Suprapubic skin (tissue), 4 donors: ENCODE measurements at places on chromosomes 11 and 22. TPM values are rescaled to one million over a fixed set of nuclear protein-coding genes. Genes with fewer than 3 reads are reported as not detected.

DNA sequence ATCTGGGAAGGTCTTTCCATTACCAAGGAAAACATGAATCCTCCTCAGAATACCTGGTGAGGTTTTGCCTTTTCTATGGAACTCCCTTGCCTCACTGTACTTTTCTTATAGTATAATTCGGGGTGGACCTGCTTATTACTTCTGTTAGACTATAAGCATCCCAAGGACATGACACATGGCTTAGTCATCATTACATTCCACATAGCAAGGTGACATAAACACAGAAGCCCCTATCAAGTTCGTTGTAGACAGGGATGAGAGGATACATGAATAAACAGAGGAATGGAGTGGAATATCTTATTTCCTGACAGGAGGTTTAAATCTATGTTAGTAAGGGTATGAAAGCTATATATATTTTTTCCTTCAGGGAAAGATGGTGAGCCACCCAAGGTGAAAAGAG, 532.2 kb upstream of the CCDC90B start:
- H3K27ac ChIP-seq: no peak overlapping the region
- H3K4me1 ChIP-seq: no peaks in the 10 kb centered on the region
- H3K4me3 ChIP-seq: no peak overlapping the region
- DNase-seq: no peak
- no peaks in the 10 kb centered on the region for H3K27me3 ChIP-seq

DNA sequence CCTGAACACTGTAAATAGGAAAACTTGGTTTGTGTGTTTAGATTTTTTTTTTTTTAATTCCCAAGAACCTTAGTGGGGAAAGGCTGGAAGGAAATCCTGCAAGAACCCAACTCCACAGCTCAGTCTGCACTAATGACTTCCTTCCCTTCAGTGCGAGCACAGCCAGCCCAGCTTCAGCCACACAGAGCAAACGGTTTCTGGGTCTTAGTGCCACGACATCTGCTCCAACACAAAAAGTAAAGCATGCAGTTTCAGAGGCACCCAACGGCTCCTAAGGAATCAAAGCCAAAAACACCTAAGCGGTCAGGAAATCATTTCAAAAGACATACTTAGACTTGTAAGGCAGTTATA, 236.1 kb downstream of the TTC28 start:
- H3K4me1 ChIP-seq: peaks cover 29% of the 10 kb centered on the region
- H3K27me3 ChIP-seq: no peaks in the 10 kb centered on the region
- peak overlapping the region; percentile 79 for H3K27ac ChIP-seq
- no peaks in the 10 kb centered on the region for H3K36me3 ChIP-seq

The CD3D gene
- not detected for total RNA-seq

DNA sequence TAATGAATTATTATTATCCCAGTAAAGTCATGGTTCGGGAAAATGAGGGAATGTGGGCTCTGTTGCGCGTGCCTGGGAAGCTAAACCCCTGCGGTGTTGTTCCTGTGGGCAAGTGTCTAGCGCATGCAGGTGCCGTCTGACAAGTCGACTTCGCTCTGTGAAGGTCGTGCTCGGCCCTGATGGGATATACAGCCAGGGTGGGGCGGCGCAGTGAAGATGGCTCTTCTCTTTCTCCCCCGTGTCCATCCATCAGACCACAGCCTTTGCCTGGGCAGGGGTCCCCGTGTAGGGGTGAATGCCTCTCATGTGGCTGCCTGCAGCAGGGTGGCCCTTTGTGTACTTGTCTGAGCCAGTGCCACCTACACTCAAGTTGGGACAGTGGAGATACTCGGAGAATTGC, 12.8 kb upstream of the TRMU start:
- H3K4me1 ChIP-seq: no peaks in the 10 kb centered on the region
- DNase-seq: no peak
- H3K36me3 ChIP-seq: no peaks in the 10 kb centered on the region
- H3K4me3 ChIP-seq: no peak overlapping the region
- no peaks in the 10 kb centered on the region for H3K27me3 ChIP-seq

The HEPHL1 gene
- 2.6 TPM for total RNA-seq

- no peaks in the 10 kb centered on the region for H3K4me1 ChIP-seq
- DNase-seq: no peak
- H3K27ac ChIP-seq: no peak overlapping the region
- peaks cover 54% of the 10 kb centered on the region for H3K27me3 ChIP-seq
- no peaks in the 10 kb centered on the region for H3K36me3 ChIP-seq
Measured at GRCh38 chr22:48975886-48976285, 851.8 kb downstream of the BRD1 start.

- no peak for DNase-seq
- H3K27me3 ChIP-seq: peaks cover 39% of the 10 kb centered on the region
- no peak overlapping the region for H3K27ac ChIP-seq
- no peaks in the 10 kb centered on the region for H3K36me3 ChIP-seq
- H3K4me3 ChIP-seq: no peak overlapping the region
Measured at GRCh38 chr22:42461511-42461910, 29.3 kb upstream of the NFAM1 start.

DNA sequence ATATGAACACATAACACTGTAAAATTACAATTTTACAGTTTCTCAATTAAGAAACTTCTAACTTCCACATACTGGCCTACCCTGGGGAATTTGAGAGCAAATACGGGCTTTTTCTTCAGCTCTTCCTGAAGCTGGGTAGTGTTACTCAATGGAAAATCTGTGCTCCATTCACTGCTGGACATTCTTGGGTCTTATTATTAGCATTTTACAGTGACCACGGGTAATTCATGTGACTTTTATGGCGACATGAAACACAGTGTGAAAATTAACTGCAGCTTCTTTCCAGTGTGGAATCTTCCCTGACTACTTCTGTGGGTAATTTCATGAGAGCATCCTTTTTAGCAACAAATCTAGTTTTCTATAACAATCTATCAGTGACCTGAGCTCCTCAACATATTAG, 423.7 kb upstream of the ANO5 start:
- no peaks in the 10 kb centered on the region for H3K27me3 ChIP-seq
- H3K27ac ChIP-seq: no peak overlapping the region
- H3K36me3 ChIP-seq: no peaks in the 10 kb centered on the region
- H3K4me1 ChIP-seq: no peaks in the 10 kb centered on the region

The RIBC2 gene
- not detected for total RNA-seq

GRCh38 chr22:41857155-41857859, 24.4 kb downstream of the SREBF2 start:
- no peaks in the 10 kb centered on the region for H3K36me3 ChIP-seq
- peaks cover 19% of the 10 kb centered on the region for H3K4me1 ChIP-seq
- H3K27ac ChIP-seq: no peak overlapping the region
- no peak for DNase-seq
- no peaks in the 10 kb centered on the region for H3K27me3 ChIP-seq

DNA sequence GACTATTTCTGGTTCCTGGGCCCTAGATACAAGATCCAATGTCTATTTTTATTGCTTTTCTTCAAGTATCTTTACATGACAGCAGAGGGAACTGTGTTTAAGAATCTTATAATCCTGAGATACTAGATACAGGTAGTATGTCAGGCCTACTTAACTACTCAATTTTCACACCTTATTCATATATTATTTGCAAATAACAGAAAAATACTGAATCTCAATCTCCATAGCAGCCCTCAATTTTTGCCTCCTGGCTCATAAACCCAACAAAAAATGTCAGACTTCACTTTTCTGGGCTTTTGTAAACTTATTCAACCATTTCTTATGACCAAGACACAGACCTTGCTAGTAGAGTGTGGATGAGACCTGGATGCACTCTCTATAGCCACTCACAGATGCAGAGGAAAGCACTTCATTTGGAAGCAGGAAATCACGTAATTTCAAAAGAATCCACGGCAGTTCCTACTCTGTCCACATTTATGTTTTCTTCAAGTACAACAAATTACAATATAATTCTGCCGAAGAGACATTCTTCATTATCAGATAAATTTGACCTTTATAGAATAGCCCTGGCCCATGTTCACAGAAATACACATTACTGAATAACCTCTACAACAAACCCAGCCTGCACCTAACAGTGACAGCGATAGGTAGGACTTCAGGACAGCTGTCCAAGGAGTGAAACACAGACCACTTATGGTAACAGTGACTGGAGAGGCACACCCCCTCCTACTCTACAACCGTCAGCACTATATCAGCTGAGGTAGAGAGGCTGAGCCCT, 62.0 kb upstream of the YPEL1 start:
- H3K36me3 ChIP-seq: peaks cover 67% of the 10 kb centered on the region
- H3K27me3 ChIP-seq: no peaks in the 10 kb centered on the region
- peaks cover 3% of the 10 kb centered on the region for H3K4me1 ChIP-seq

The MPEG1 gene
- 3.0 TPM for total RNA-seq

GRCh38 chr11:93528252-93528651, 14.9 kb downstream of the SMCO4 start:
- DNase-seq: no peak
- H3K4me1 ChIP-seq: peaks cover 46% of the 10 kb centered on the region
- H3K27ac ChIP-seq: peak overlapping the region; percentile 75
- no peak overlapping the region for H3K4me3 ChIP-seq
- no peaks in the 10 kb centered on the region for H3K36me3 ChIP-seq
- no peaks in the 10 kb centered on the region for H3K27me3 ChIP-seq

DNA sequence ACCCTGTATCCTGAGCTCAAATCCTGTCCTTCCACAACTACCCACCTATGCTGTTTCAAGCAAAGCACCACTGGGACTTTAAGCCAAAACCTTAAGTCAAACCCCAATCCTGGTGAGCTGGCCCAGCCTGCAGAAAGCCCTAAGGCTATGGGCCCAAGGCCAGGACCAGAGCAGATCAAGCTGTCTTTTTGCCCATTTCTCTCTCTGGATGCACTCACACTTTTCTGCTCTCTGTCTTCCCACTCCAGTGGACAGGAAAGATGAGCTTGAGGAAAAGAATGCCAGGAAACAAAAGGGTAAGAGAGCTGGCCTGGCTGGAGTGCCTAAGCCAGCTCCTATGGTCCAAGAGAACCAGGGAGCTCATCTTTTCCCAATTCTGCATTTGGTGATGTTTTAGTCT, 284.3 kb upstream of the ISX start:
- DNase-seq: no peak
- H3K27me3 ChIP-seq: no peaks in the 10 kb centered on the region
- no peaks in the 10 kb centered on the region for H3K36me3 ChIP-seq
- no peak overlapping the region for H3K4me3 ChIP-seq
- H3K27ac ChIP-seq: no peak overlapping the region

The NPTXR gene
- total RNA-seq: 2.1 TPM

The SCGB1C1 gene
- not detected for total RNA-seq

- no peak for DNase-seq
- H3K4me3 ChIP-seq: no peak overlapping the region
- no peak overlapping the region for H3K27ac ChIP-seq
- H3K4me1 ChIP-seq: peaks cover 20% of the 10 kb centered on the region
- no peaks in the 10 kb centered on the region for H3K27me3 ChIP-seq
- H3K36me3 ChIP-seq: no peaks in the 10 kb centered on the region
Measured at GRCh38 chr11:46999217-46999616, 62.7 kb downstream of the CSTPP1 start.

DNA sequence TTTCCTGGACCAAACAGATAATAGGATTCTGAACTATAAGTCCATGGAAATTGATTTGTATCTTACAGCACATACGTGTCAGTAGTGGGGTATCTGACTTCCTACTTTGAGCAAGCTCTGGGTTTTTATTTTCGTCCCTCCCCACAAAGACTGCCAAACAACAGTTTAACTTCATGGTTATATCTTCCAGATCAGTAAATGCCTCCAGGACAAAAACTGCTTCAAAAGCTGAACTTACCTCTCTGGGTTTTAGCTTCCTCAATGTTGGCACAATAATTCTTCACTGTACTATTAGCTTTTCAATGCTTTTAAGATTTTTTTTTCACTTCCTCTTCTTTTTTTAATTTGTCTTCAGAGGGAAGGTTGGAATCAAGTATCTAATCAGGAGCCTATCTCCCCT, 4.2 kb upstream of the DPF2 start:
- H3K27ac ChIP-seq: no peak overlapping the region
- H3K4me3 ChIP-seq: peak overlapping the region; percentile 7
- H3K27me3 ChIP-seq: no peaks in the 10 kb centered on the region

The DEPDC7 gene
- total RNA-seq: 2.4 TPM

GRCh38 chr22:30290342-30291057, 1.2 kb upstream of the CASTOR1 start:
- no peak for DNase-seq
- peak overlapping the region; percentile 92 for H3K27ac ChIP-seq
- H3K4me3 ChIP-seq: peak overlapping the region; percentile 88

GRCh38 chr11:78350091-78350645, 67.5 kb downstream of the GAB2 start:
- no peaks in the 10 kb centered on the region for H3K27me3 ChIP-seq
- H3K4me1 ChIP-seq: peaks cover 59% of the 10 kb centered on the region
- peak overlapping the region; percentile 24 for H3K4me3 ChIP-seq
- DNase-seq: no peak
- H3K36me3 ChIP-seq: no peaks in the 10 kb centered on the region
- H3K27ac ChIP-seq: peak overlapping the region; percentile 80

DNA sequence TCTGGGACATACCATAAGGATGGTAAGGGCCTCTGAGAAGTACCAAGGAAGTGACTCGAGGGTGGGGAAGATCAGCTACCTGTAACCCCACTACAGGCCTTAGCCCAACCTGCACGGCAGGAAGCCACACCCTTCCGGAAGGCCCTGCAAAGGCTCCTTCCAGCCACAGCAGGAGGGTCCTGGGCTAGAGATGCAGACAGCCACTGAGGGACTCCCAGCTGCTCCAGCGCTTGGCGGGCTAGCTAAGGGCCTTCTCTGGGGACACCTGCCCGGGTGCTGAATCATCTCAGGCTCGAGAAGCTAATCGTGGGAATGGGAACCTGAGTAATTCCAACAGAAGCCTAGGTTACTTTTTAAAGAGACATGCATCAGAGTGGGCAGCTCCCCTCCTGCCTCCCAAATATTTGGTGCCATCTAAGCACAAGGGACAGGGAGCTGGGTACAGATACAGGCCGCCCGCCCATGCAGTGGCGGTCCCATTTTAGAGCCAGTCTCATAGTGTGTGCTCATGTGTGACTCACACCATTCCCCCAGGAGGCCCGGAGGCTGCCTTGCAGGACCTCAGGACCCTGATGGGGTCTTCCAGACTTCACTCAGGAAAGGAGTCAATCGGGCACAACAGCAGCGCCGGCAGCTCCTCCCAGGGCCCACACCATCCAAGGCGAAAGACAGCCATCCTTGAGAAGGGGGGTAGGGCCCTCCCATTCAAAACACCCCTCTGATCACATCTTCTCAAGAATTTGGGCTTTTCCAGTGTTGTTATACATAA, 8.0 kb downstream of the MYH9 start:
- DNase-seq: no peak
- H3K27me3 ChIP-seq: no peaks in the 10 kb centered on the region
- H3K4me1 ChIP-seq: peaks cover 92% of the 10 kb centered on the region
- peak overlapping the region; percentile 53 for H3K27ac ChIP-seq
